ENCODE measurements at places on chromosomes 1 and 21. TPM values are rescaled to one million over a fixed set of nuclear protein-coding genes. Genes with fewer than 3 reads are reported as not detected.

DNA sequence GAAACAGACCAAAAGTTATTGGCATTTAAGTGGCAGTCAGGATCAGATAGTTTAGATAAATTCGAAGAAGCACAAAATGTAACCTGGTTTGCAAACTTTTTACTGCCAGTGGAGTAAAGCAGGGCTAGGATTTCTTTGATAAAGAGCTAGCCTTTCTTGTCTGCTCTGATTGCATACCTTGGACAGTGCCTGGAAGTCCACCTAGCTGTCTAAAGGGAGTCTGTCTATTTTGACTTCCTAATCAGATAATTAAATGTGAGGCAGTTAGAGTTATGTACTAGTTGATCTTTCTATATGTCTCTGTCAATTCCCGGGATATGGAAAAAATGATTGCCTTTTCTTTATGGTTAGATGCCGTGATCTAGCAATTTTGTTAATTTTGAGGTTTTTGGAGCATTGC is 4.1 kb downstream of the GPSM2 start:
- H3K36me3 ChIP-seq, result peaks cover 14% of the 10 kb centered on the region
- DNase-seq, result no peak
- H3K27me3 ChIP-seq, result peaks cover 1% of the 10 kb centered on the region
- peaks cover 45% of the 10 kb centered on the region for H3K4me1 ChIP-seq

Gene NLRP3
- not detected for total RNA-seq

Gene NDUFS5
- 150 TPM for total RNA-seq

Gene C1orf185
- not detected for total RNA-seq
